Karpas-422 (cell line): ENCODE measurements at places on chromosomes 1 and 21. TPM values are rescaled to one million over a fixed set of nuclear protein-coding genes. Genes with fewer than 3 reads are reported as not detected.

NT5C1A gene
- total RNA-seq = 0.52 and 0.61 TPM in 2 replicates

ALG14 gene
- total RNA-seq = 2.2 and 5.4 TPM in 2 replicates

TCHHL1 gene
- total RNA-seq = not detected in 2 replicates

FAM72A gene
- 27.6 and 29.0 TPM in 2 replicates for total RNA-seq

RGL1 gene
- 1.0 TPM in 2 replicates for total RNA-seq

ZSCAN20 gene
- 5.0 and 8.4 TPM in 2 replicates for total RNA-seq

CGN gene
- 0.22 TPM in 1 of 2 replicates, not detected in the other for total RNA-seq

LHX4 gene
- total RNA-seq = not detected in 2 replicates

CD1E gene
- not detected in 2 replicates for total RNA-seq

LCE1C gene
- total RNA-seq = not detected in 2 replicates

TIE1 gene
- not detected in 2 replicates for total RNA-seq

PIGV gene
- 5.8 and 15.7 TPM in 2 replicates for total RNA-seq

STYXL2 gene
- not detected in 2 replicates for total RNA-seq

F5 gene
- not detected in 2 replicates for total RNA-seq

CYP4B1 gene
- not detected in 2 replicates for total RNA-seq

B3GALT5 gene
- not detected in 2 replicates for total RNA-seq

FMO1 gene
- not detected in 2 replicates for total RNA-seq

CAMK1G gene
- total RNA-seq = not detected in 2 replicates

PROK1 gene
- not detected in 2 replicates for total RNA-seq

UBASH3A gene
- total RNA-seq = not detected in 2 replicates

DDX20 gene
- total RNA-seq = 20.6 and 33.3 TPM in 2 replicates

TRNP1 gene
- total RNA-seq = not detected in 2 replicates

PCBP3 gene
- total RNA-seq = not detected in 2 replicates

S100A3 gene
- total RNA-seq = not detected in 2 replicates
